Amniotic epithelial cell (primary cell): ENCODE measurements at places on chromosomes 4 and X.
A peak's percentile ranks its signal among the peaks of the same experiment; 100 is the strongest.

DNA sequence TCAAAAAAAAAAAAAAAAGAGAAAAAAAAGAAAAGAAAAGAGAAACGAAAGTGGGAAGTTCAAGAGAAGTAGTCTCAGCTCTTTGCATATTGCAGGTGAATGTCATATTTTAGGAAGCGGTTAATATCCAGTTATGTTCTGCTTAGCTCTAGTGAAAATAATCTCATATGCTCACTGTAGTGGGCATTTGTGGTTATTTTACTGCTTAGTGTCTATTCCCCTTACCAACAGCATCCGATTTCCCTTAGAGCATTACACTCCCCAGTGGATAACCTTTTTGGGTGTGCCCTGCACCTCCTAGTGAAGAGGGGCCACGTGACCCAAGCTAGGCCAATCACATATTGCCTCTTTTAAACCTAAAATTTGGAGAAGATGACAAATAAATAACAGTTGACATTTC, 111.2 kb upstream of the ZNF827 start:
- DNase-seq = no peak

GRCh38 chr4:951594-952468, 19.6 kb downstream of the TMEM175 start:
- DNase-seq = no peak

GRCh38 chrX:51891821-51892551, 1.4 kb upstream of the MAGED1 start:
- DNase-seq = peak; percentile 38

DNA sequence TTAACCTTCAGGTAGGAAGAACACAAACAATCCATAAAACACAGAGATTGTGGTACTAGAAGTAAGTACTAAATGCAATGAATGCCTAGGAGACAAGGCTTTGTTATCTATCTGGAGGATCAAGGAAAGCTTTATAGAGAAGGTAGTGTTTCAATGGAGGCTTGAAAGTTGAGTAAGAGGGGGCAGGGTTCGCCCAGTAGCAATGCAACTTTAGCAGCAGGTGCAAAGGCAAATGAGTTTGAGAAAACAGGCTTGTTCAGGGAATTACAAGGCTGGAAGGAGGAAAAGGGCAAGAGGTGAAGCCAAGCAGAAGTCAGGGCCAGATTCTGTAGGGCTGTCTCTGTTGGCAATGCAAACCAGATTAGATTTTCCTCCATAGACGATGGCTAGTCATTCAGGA, 35.5 kb upstream of the AMELX start:
- DNase-seq = no peak

GRCh38 chrX:151912780-151913179, at the start of gene MAGEA4:
Gene MAGEA4 (plus strand): TSS chrX:151912889. CDS start chrX:151923665, 10,776 bp downstream.
- DNase-seq = no peak

GRCh38 chr4:1061760-1062159, 50.3 kb downstream of the FGFRL1 start:
- DNase-seq = no peak

- no peak for DNase-seq
These were observed 192.9 kb upstream of the GALNT7 start for GRCh38 chr4:172975651-172976229.

DNA sequence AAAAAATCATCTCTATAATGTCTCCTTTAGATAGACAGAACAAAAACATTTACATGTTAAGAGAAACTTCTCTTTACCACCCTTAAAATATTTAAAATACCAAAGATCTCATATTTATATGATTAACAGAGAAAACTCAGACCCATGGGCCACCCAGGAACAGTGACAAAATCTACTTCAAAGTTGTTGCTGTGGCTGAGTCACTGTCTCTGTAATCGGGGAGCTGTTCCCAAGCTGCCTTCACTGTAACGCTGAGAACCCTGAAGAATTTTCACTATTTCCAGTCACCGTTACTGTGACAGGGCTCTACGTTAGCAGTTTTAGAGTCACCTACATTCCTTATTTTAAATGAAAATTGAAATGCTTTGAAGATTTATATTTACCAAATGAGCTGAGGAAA, 9.0 kb upstream of the DAPP1 start:
- DNase-seq = no peak

- no peak for DNase-seq
These were observed 290.2 kb downstream of the ZNF674 start for GRCh38 chrX:46255046-46255445.

DNA sequence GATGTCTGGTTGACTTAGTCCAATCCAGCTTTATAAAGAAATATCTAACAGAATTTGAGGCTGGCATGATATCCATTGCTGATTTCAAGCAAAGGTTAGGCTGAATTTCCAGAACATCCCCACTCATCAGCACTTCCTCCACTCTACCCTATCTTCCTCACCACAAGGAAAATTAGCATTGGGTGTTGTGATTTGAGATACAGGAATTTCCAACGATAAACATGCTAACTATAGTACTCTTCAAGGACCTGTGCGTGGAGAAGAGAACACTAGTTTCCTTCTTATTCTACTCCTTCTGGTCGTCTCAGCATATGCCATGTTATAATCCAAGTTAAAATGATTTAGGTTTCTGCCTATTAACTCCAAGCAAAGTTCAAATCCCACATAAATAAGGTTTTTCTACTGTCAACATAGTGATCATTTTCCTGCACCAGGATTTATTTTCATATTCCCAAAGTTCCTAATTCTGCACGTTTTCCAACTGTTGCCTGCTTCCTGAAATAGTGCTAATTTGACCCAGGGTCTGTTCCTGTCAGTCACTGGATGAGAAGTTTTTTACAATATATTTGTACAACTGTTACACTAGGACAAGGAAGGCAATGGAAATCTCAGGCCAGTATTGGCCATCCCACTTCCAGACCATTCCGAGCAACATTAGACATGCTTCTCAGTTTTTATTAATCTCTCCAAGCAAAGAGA, 177.6 kb upstream of the EDNRA start:
- no peak for DNase-seq

DNA sequence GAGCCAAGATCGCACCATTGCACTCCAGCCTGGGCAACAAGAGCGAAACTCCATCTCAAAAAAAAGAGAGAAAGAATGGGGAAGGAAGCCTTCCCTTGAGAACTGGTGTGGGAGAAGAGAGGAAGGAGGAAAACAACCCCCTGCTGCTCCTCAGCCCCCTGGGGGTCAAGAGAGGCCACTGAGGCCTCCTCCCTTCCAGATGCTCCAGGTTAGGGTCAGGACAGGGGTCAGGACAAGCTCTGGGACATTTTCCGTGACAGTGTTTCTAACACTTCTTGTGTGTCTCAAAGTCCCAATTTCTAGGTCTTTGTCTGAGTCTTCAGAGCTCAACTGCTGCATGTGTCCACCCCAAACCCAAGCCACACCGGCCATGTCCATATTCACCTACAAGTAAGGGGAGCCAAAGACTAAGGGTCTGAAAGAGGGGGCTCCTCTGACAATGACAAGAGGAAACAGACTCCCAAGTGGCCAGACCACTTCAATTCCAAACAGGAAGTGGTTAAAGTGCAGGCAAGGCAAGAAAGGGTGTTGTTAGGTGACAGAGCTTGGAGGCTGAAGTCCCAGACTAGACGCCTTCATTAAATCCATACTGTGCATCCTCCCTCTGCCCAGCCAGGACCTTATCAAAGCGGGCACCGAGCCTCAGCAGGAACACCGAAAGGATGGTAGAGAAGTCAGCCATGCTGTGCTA, 8.3 kb downstream of the L1CAM start:
- no peak for DNase-seq

DNA sequence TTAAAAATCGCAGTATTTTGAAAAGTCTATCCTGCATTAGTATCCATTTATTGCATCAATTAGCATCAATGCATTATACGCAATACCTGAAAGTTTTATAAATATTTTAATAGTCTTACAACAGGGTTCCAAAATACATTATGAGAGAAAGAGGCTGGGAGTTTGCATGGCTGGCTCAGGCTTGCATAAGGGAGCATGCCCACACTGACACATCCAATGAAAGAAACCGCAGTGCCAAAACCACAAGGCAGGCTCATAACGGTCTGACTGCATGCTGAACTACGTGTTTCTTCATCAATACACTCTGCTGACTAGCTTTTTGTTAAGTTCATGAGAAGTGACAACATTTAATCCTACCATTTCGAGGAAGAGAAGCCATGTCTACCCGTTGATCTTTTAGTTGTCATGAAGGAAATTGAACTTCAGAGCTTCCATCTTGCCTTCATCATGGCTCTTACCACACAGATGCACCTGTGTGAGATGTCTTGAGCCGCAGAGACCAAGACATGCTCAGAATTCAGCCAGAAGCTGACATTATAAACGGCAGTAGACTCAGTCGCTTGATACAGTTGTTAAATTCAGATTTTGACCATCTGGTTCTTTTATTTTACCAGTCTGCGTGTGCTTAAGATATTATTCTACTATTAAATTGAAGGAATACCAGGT, 168.8 kb upstream of the FRG1 start:
- no peak for DNase-seq

GRCh38 chrX:150270622-150271021, 92.5 kb upstream of the MAMLD1 start:
- peak; percentile 39 for DNase-seq

- no peak for DNase-seq
These were observed 89.2 kb downstream of the DCTD start for GRCh38 chr4:182827954-182828353.
